Transverse colon (tissue), 4 donors: ENCODE measurements at places on chromosomes 12 and 14.

- peaks cover 19% of the 10 kb centered on the region for H3K27me3 ChIP-seq
- no peaks in the 10 kb centered on the region for H3K36me3 ChIP-seq
- no peaks in the 10 kb centered on the region for H3K4me1 ChIP-seq
These were observed 354.4 kb downstream of the MED13L start for GRCh38 chr12:115922952-115923564.

- H3K27me3 ChIP-seq, result no peaks in the 10 kb centered on the region
- peak; percentile 60 for DNase-seq
- no peaks in the 10 kb centered on the region for H3K36me3 ChIP-seq
These were observed 132.5 kb upstream of the RFLNA start for GRCh38 chr12:124162151-124163110.

GRCh38 chr12:30913323-30913722 is 13.2 kb upstream of the TSPAN11 start:
- H3K36me3 ChIP-seq, result no peaks in the 10 kb centered on the region
- H3K4me3 ChIP-seq, result no peak overlapping the region
- no peak overlapping the region for H3K27ac ChIP-seq
- DNase-seq, result no peak
- no peaks in the 10 kb centered on the region for H3K27me3 ChIP-seq
- no peaks in the 10 kb centered on the region for H3K4me1 ChIP-seq

DNA sequence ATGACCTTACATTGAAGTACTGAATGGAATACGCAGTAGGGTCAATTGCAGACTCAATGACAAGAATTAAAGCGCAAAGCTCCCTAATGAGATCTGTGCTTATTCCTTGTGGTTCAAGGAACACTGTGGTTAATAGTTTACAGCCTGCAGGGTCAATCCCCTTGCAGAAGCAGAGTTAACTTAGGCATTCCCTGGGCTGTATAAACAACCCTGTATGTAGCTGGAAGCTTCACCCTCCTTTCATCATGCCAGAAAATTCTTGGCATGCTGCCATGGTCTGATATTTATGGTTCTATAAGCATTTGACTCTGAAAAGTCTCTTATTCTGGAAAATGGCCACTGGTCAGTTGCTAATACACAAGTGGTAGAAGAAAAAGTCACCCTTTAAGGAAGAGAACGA is 227.7 kb downstream of the NOVA1 start:
- H3K4me1 ChIP-seq, result peaks cover 6% of the 10 kb centered on the region
- no peaks in the 10 kb centered on the region for H3K36me3 ChIP-seq
- H3K27ac ChIP-seq, result no peak overlapping the region
- no peak overlapping the region for H3K4me3 ChIP-seq

DNA sequence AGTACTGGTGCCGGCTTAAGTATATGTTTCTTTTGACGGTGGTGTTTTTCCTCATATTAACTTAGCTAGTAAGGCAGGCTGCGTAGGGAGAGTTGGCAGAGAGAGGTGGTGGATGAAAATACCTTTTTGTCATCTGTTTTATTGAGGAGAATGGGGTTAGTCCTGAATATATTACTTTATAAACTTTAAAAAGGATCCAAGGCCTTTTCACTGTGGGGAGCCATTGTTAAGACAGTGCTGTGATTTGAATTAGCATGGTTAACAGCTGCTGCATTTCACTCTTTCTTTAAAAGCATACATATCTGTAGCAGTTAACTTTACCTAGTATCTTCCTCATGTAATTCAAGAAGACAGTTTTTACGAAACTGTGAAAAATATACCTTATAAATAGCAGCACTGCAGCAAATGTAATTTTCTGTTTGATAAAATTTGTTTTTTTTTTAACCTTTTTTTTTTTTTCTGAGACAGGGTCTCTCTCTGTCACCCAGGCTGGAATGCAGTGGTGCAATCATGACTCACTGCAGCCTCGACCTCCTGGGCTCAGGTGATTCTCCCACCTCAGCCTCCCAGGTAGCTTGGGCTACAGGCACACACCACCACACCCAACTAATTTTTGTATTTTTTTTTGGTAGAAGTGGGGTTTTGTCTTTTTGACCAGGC is 57.1 kb downstream of the AEBP2 start:
- no peaks in the 10 kb centered on the region for H3K4me1 ChIP-seq
- no peaks in the 10 kb centered on the region for H3K27me3 ChIP-seq
- H3K4me3 ChIP-seq, result no peak overlapping the region
- DNase-seq, result no peak

DNA sequence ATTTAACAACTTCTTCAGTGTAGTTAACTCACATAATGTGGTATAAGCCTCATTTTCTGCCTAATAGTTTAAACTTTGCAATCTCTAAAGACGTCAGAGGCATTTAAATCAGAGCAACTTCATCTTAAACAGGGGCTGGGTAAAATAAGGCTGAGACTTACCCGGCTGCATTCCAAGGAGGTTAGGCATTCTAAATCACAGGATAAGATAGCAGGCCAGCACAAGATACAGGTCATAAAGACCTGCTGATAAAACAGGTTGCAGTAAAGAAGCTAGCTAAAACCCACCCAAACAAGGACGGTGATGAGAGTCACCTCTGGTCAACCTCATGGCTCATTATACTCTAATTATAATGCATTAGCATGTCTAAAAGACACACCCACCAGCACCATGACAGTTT is 115.6 kb upstream of the PKP2 start:
- no peak overlapping the region for H3K4me3 ChIP-seq
- no peak for DNase-seq
- no peaks in the 10 kb centered on the region for H3K27me3 ChIP-seq
- no peak overlapping the region for H3K27ac ChIP-seq

- no peaks in the 10 kb centered on the region for H3K27me3 ChIP-seq
- no peak overlapping the region for H3K27ac ChIP-seq
- H3K4me3 ChIP-seq, result no peak overlapping the region
These were observed 1.9 kb downstream of the CACNA2D4 start for GRCh38 chr12:1916371-1917171.

DNA sequence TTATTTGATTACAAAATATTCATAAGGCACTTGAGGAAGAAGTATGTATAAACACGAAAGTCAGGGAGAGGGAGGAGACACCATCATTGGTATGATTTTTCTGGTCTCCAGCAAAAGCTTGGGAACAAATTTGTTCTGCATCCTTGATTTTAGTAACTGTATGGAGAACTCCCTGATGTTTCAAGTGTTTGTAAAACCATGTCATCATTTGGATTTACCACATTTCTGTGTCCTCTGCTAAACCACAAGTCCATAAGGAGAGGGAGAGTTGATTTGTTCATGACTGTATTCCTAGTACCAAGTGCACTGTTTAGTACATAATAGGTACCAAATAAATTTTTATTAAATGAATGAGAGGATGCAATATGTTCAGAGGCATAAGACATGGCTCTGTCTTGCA is 181.1 kb downstream of the BTG1 start:
- no peaks in the 10 kb centered on the region for H3K27me3 ChIP-seq
- no peak overlapping the region for H3K4me3 ChIP-seq
- H3K36me3 ChIP-seq, result no peaks in the 10 kb centered on the region

DNA sequence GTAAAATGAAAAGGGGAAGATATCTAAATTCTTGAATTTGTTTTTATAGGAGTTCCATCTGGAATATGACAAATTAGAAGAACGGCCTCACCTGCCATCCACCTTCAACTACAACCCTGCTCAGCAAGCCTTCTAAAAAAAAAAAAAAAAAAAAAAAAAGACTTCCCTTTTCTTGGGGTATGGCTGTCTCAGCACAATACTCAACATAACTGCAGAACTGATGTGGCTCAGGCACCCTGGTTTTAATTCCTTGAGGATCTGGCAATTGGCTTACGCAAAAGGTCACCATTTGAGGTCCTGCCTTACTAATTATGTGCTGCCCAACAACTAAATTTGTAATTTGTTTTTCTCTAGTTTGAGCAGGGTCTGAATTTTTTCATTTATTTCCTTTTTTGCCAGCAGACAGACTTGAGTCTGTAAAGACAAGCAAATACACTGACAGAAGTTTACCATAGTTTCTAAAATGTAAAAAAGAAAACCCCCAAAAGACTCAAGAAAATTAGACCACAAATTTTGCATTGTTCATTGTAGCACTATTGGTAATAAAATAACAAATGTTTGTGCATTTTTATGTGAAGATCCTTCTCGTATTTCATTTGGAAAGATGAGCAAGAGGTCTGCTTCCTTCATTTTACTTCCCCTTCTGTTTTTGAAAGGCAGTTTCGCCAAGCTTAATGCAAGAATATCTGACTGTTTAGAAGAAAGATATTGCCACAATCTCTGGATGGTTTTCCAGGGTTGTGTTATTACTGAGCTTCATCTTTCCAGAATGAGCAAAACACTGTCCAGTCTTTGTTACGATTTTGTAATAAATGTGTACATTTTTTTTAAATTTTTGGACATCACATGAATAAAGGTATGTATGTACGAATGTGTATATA is 12.1 kb upstream of the KCNMB4 start:
- no peak overlapping the region for H3K4me3 ChIP-seq
- no peaks in the 10 kb centered on the region for H3K27me3 ChIP-seq
- no peak overlapping the region for H3K27ac ChIP-seq
- DNase-seq, result no peak

DNA sequence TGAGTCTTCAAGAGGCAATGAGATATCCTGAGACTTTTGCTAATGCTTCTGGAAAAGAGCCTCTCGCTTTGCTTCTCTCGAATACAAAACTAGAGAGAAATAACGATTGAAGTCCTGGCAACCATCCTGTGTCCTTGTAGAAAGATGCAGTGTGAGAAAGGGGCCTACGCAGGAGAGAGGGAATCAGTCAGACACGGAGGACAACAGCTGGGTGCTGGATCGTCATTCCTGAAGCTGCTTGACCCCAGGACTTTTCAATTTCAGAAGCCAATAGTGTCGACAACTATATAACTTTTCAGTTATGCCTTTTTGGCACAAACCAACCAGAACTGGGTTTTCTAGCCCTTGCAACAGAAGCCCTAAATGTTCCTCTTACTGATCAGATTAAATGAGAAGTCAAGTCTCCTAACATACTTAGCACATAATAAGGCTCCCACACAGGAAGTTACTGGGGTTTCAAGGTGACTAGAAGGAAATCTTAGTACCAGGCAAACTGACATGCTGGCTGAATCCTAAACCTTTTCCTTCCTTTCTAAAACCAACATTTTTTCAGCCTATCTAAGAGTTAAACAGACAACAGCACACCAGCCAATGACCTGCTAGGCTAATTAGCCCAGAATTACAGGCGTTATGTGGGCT is 755.6 kb downstream of the MED13L start:
- no peak for DNase-seq
- H3K4me3 ChIP-seq, result no peak overlapping the region
- no peaks in the 10 kb centered on the region for H3K27me3 ChIP-seq
- no peaks in the 10 kb centered on the region for H3K36me3 ChIP-seq
- no peaks in the 10 kb centered on the region for H3K4me1 ChIP-seq

GRCh38 chr12:124031058-124031457 is 58.0 kb downstream of the ZNF664 start:
- DNase-seq, result no peak
- H3K36me3 ChIP-seq, result no peaks in the 10 kb centered on the region
- H3K27ac ChIP-seq, result no peak overlapping the region
- no peaks in the 10 kb centered on the region for H3K4me1 ChIP-seq
- H3K4me3 ChIP-seq, result no peak overlapping the region

GRCh38 chr12:55330446-55330845 is at the start of gene OR6C3:
Gene OR6C3 (plus strand): TSS chr12:55330746. CDS start chr12:55331701, 955 bp downstream.
- H3K36me3 ChIP-seq, result no peaks in the 10 kb centered on the region
- H3K27me3 ChIP-seq, result no peaks in the 10 kb centered on the region
- H3K4me3 ChIP-seq, result no peak within 1 kb of the TSS
- no peak within 1 kb of the TSS for H3K27ac ChIP-seq

DNA sequence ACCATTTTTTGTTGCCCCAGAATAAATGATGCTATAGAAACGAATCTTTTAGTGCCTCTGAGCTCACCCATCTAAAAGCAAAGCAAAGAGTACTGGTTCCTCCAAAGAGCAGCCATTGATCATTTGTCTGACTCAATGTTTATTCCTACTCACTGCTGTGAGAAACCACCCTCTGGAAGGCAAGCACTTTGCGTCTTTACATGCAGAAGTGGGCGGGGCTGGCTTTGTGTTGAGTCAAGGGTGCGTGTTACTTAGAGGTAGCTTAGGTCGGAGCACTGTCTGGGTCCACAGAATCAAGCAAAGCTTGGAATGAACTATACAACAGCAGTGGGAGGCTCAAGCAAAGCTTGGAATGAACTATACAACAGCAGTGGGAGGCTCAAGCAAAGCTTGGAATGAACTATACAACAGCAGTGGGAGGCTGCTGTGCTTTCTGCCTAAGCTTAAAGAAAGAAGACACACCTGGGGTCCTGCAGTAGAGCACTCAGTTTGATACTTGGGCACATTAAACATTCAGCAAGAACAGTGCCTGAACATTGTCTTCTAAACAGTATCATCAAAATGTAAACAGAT is 77.2 kb upstream of the PRICKLE1 start:
- H3K27ac ChIP-seq, result no peak overlapping the region
- no peaks in the 10 kb centered on the region for H3K27me3 ChIP-seq
- no peak overlapping the region for H3K4me3 ChIP-seq
- H3K36me3 ChIP-seq, result no peaks in the 10 kb centered on the region
- H3K4me1 ChIP-seq, result no peaks in the 10 kb centered on the region

DNA sequence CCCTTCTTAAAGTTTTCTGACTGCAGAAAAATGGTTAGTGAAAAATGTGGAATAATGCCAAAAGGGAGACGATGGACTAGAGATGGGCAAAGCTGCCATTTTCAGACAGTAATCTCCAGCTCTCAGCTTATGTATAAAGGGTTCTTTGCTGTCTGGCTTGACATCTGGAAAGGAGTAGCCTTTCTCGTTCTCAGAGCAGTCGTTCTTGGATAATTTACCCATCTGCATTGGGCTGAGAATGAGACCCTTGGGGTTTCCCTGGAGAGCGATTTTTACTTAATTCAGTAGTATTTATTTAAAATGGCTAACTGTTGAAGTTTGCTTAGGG is 1.2 kb downstream of the NUDT4 start:
- H3K4me1 ChIP-seq, result peaks cover 67% of the 10 kb centered on the region
- H3K36me3 ChIP-seq, result no peaks in the 10 kb centered on the region
- no peak for DNase-seq
- peak overlapping the region; percentile 71 for H3K4me3 ChIP-seq

DNA sequence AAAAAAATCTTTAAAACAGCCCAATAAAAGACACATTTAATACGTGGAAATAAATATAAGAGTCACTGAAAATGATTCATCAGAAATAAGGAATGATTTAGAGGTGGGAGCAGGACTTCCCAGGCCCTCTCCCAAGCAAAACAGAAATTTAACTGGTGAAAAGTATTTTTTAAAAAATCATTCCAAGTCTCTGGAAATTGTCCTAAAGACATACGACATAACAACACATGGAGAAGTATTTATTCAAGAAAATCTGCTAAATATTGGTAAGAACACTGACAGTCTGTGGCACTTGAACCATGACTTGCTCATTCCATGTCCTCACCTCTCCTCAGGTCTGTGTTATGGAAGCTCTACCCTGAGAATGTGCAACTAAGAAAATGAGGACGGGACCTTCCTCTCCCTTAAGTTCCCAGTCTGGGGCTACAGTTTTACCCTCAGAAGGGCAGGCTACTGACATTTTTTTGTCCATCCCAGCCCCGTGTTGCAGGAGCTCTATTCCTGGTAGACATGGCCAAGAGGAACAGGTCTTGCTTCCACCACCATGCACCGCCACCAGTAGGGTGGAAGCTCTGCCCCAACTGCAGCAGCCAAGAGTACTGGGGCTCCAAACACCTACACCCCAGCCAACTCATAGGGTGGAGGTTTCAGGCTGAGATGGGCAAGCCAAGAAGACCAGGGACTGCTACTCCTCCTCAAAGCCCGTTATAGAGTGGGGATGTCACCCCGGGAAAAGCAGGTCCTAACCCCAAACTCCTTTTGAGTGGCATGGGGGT is 193.0 kb downstream of the CRADD start:
- H3K36me3 ChIP-seq, result no peaks in the 10 kb centered on the region
- H3K27ac ChIP-seq, result no peak overlapping the region
- no peak for DNase-seq
- H3K4me1 ChIP-seq, result no peaks in the 10 kb centered on the region
- no peak overlapping the region for H3K4me3 ChIP-seq
- no peaks in the 10 kb centered on the region for H3K27me3 ChIP-seq
